ENCODE measurements at places on chromosomes 3 and 15. TPM values are rescaled to one million over a fixed set of nuclear protein-coding genes. Genes with fewer than 3 reads are reported as not detected.

The EFCC1 gene
- not detected for total RNA-seq

The GPR27 gene
- 0.53 TPM for total RNA-seq

The GHRL gene
- total RNA-seq, result 0.13 TPM

The ITGA11 gene
- total RNA-seq, result 0.53 TPM

The AGBL1 gene
- total RNA-seq, result not detected

The DLL4 gene
- not detected for total RNA-seq

The NR1I2 gene
- total RNA-seq, result not detected

The ILDR1 gene
- total RNA-seq, result 1.6 TPM

The ADAMTS17 gene
- 2.0 TPM for total RNA-seq

The ARL13B gene
- 10.4 TPM for total RNA-seq

The SNX33 gene
- 15.0 TPM for total RNA-seq

The RLBP1 gene
- total RNA-seq, result not detected

The GOLGA6L7 gene
- not detected for total RNA-seq

The CLDN11 gene
- 4.2 TPM for total RNA-seq

The TRPM1 gene
- under 0.01 TPM for total RNA-seq

The DUOXA2 gene
- total RNA-seq, result not detected

The ACSBG1 gene
- total RNA-seq, result not detected

The DOCK3 gene
- 0.26 TPM for total RNA-seq

The TLR9 gene
- total RNA-seq, result not detected

The LARP6 gene
- 41.1 TPM for total RNA-seq

The GOLGA8O gene
- 0.51 TPM for total RNA-seq

The FANCD2OS gene
- not detected for total RNA-seq
